ENCODE measurements at places on chromosomes 1 and 21. TPM values are rescaled to one million over a fixed set of nuclear protein-coding genes. Genes with fewer than 3 reads are reported as not detected.

The CSF3R gene
- total RNA-seq: 202 TPM

The DEPDC1 gene
- 0.17 TPM for total RNA-seq

The SAMD11 gene
- total RNA-seq: 6.0 TPM

The WNT9A gene
- 10.2 TPM for total RNA-seq

The OR2T2 gene
- not detected for total RNA-seq

The GPR3 gene
- total RNA-seq: 0.90 TPM

The SLC50A1 gene
- total RNA-seq: 44.7 TPM

The DMBX1 gene
- not detected for total RNA-seq

The GJA5 gene
- 62.2 TPM for total RNA-seq

The SH2D1B gene
- 1.9 TPM for total RNA-seq

The TRIM62 gene
- 4.5 TPM for total RNA-seq
